ENCODE measurements at places on chromosomes 2 and 18.

- DNase-seq, result no peak
These were observed 1.2 kb downstream of the MYL12A start for GRCh38 chr18:3248658-3249359.

- DNase-seq, result no peak
These were observed 64.4 kb downstream of the TRABD2A start for GRCh38 chr2:84816426-84817026.

- DNase-seq, result no peak
These were observed 245.4 kb downstream of the INSIG2 start for GRCh38 chr2:118333664-118334063.

- DNase-seq, result no peak
These were observed 86.1 kb downstream of the SH3YL1 start for GRCh38 chr2:177733-178132.

DNA sequence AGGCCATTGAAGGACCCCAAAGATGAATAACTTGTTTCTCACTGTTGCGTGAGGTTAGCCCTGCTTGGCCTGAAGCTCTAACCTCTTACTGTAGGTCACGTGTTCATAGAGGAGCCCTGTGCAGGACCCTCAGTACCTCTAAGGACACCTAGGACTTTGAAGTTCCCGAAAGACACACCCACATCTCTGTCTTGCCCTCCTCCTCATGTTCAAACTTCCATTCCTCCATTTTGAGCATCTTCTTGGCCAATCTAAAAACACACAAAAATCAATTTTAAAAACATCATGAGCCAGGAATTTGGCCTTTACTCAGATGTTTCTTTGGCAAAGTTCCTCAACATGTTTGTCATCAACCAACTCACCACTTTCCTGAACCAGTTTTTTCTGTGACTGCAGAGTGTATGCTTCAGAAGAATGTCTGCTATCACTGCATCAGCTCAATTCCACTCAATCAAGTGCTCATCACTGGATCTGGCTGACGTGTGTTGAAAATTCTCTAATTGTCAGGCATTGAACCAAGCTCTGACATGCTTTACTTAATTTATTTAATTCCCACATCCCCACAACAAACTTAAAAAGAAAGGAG lies 101.6 kb downstream of the AP1S3 start:
- no peak for DNase-seq
